ENCODE measurements at places on chromosomes 1 and 21. TPM values are rescaled to one million over a fixed set of nuclear protein-coding genes. Genes with fewer than 3 reads are reported as not detected.

DNA sequence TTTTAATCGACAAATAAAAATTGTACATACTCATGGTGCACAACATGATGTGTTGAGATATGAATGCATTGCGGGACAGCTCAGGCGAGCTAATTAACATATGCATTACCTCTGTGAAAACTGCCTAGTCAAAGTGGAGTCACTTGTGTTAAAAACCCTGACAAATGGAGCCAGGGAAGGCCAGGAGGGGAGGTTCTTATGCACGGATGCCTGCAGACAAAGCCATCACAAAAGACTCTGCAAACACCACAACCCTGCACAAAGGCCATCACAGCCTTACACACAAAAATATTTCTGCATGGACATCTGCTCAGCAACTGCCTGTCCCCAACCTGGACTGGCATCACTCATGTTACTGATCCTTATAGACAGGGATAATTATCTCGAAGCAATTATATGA, 204.4 kb upstream of the AJAP1 start:
- DNase-seq, result no peak
- peaks cover 17% of the 10 kb centered on the region for H3K27me3 ChIP-seq
- no peak overlapping the region for H3K27ac ChIP-seq

GRCh38 chr1:245768596-245768995, 613.8 kb downstream of the KIF26B start:
- no peak for DNase-seq
- H3K4me1 ChIP-seq, result no peaks in the 10 kb centered on the region
- no peaks in the 10 kb centered on the region for H3K27me3 ChIP-seq

- H3K4me1 ChIP-seq, result peaks cover 33% of the 10 kb centered on the region
- no peak overlapping the region for H3K27ac ChIP-seq
- H3K36me3 ChIP-seq, result no peaks in the 10 kb centered on the region
- H3K4me3 ChIP-seq, result no peak overlapping the region
Measured at GRCh38 chr1:183593356-183593755, 3.1 kb upstream of the NCF2 start.

- DNase-seq, result no peak
- no peaks in the 10 kb centered on the region for H3K27me3 ChIP-seq
- no peak overlapping the region for H3K4me3 ChIP-seq
- H3K27ac ChIP-seq, result no peak overlapping the region
Measured at GRCh38 chr1:207810606-207811295, 58.9 kb downstream of the CD46 start.

DNA sequence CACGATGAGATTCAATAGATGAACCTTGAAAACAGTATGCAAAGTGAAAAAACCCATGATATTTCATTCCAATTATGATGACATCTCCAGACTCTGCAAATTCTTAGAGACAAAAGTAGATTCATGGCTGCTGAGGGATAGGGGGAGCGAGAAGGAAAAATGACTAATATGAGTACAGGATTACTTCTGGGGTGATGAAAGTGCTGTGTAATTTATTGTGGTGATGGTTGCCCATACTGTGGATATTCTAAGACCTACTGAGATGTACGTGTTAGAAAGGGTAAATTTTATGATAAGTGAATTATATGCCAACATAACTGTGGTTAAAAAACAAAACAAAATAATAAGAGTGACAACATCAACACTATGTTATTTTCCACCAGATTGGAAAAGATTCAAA, 18.9 kb upstream of the RGS7 start:
- no peaks in the 10 kb centered on the region for H3K4me1 ChIP-seq
- no peak overlapping the region for H3K27ac ChIP-seq
- no peak for DNase-seq
- no peaks in the 10 kb centered on the region for H3K27me3 ChIP-seq

DNA sequence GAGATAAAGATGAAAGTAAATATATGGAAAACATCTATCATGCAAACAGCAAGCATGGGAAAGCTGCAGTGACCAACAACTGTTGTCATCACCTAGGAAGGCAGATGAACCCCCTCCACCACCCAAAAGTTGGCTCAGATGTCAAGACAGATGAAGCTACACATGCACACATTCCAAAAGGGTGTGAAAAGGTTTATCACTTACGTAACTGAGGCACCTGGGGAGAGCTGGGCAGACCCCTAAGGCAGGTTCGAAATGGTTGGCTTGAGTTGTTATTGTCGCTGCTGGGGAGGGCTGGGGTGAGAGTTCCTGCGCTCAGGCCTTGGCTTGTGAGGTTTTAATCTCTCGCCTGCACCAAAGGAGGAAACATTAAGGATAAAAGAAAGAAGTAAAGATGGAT, 355.1 kb upstream of the CHRM3 start:
- no peaks in the 10 kb centered on the region for H3K36me3 ChIP-seq
- no peak overlapping the region for H3K27ac ChIP-seq
- no peaks in the 10 kb centered on the region for H3K27me3 ChIP-seq
- no peak for DNase-seq
- no peaks in the 10 kb centered on the region for H3K4me1 ChIP-seq
- no peak overlapping the region for H3K4me3 ChIP-seq

DNA sequence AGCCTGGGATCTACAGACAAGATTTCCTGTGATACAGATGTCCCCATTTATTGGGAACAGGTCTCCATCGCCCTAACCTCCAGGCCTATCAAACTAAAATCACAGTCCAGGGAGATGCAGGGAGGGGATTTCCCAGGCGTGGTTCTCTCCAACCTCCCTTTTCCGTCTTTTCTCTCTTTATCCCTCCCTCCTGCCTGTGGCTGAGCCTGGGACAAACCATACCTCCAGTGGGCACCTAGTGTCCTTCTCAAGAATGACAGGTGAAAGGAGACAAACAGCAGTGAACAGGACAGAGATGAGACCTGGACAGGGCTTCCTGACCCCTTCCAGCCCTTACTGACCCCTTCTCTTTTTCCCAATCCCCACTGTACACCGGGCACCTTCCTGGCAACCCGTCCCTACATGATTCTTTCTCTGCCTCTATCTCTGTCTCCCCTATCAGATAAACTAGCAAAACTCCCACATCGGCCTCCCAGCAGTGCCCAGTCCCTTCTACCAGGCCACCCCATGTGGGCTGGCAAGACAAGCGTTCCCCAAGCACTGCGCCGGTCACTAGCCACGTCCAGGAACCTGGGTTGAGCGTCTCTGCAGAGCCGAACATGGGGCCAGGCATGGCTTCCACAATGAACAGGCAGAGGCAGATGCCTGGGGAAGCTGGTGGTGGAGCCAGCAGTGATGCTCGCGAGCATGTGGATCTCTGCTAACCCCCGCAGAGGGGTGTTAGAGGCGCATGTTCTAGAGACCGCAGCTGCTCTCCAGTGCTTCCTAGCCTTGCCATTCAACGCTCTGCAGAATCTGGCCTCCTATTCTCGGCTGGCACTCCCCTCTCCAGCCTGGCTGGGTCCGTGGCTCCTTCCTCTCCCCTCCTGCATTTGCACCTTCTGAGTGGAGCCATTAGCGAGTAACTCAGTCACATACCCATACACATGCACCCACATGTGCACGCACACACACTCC, 54.7 kb downstream of the ELK4 start:
- H3K36me3 ChIP-seq, result no peaks in the 10 kb centered on the region
- H3K4me3 ChIP-seq, result no peak overlapping the region
- H3K27me3 ChIP-seq, result peaks cover 16% of the 10 kb centered on the region
- DNase-seq, result no peak
- peaks cover 3% of the 10 kb centered on the region for H3K4me1 ChIP-seq

DNA sequence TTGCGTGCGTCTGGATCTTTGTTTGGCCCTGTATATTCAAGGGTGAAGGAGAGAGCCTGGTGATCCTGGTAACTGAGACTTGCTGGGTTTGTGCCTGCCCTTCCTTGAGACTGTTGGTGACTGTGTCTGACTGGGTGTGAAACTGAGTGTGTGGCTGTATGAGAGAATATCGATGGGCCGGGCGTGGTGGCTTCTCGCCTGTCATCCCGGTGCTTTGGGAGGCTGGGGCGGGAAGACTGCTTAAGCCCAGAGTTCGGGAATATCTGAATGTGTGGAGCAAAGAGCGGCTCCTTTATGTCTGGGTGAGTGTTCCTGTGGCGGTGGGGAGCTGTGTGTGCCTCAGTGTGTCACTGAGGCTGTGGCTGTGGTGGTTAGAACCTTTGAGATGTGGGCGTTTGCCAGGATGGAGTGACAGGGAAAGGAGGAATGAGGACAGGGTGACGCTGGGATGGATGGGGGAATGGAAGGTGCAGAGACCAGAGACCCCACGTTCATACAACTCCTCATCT, 2.7 kb upstream of the MARCKSL1 start:
- no peak for DNase-seq
- H3K4me3 ChIP-seq, result no peak overlapping the region
- peak overlapping the region; percentile 28 for H3K27ac ChIP-seq
- peaks cover 7% of the 10 kb centered on the region for H3K27me3 ChIP-seq
- H3K4me1 ChIP-seq, result peaks cover 28% of the 10 kb centered on the region
- peaks cover under 1% of the 10 kb centered on the region for H3K36me3 ChIP-seq

Gene L1TD1
- total RNA-seq, result not detected

Gene EPHB2
- 0.25 TPM for total RNA-seq

Gene FCRL1
- total RNA-seq, result not detected

Gene LIPI
- not detected for total RNA-seq
